ENCODE measurements at places on chromosomes 2 and 18. TPM values are rescaled to one million over a fixed set of nuclear protein-coding genes. Genes with fewer than 3 reads are reported as not detected.

The CPO gene
- not detected for total RNA-seq

The RRM2 gene
- 14.7 TPM for total RNA-seq

The HPCAL1 gene
- total RNA-seq: 25.2 TPM

The GPBAR1 gene
- not detected for total RNA-seq

The SLC35G4 gene
- total RNA-seq: not detected

The SCYGR4 gene
- not detected for total RNA-seq

The NXPH2 gene
- total RNA-seq: 9.1 TPM

The DNAJC5G gene
- total RNA-seq: not detected

The SP100 gene
- 27.7 TPM for total RNA-seq

The ALPP gene
- not detected for total RNA-seq

All from camera-type eye (tissue), 1 donor.